Peyer's patch (tissue), 4 donors: ENCODE measurements at places on chromosomes 4 and X.

- no peak for DNase-seq
Observed at GRCh38 chrX:19866626-19867410, 20.6 kb downstream of the SH3KBP1 start.

- no peak for DNase-seq
Observed at GRCh38 chr4:73152893-73153292, 83.4 kb upstream of the COX18 start.

GRCh38 chrX:151974336-151975227 lies at the start of gene GABRE:
GABRE (minus strand) TSS chrX:151974676; CDS start chrX:151974625, 51 bp downstream.
- DNase-seq, result peak; percentile 73

DNA sequence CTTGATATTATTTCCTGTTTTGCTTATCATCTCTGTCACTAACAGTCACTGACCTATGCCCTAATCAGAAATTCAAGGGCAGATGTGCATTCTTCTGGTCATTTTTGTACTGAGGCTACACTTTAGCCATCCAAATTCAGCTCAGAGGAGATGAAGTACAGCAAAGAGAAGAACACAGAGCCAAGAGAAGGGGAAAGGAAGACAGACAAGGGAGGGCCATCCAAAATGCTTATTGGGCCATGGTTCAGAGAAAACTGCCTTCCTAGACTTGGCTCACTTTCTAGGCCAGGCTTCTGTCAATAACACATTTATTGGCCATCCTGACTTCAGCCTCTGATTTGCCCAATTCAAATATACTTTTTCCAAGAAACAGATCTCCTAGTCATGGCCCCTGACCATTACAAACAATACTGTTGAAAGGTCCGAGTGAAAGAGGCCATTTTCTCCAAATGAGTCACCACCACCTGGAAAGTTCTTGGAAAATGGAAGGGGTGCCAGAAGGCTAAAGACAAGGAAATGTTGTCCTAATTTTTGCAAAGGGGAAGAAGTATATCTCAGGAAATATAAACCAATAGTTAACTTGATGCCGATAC lies 56.4 kb downstream of the DCX start:
- no peak for DNase-seq

DNA sequence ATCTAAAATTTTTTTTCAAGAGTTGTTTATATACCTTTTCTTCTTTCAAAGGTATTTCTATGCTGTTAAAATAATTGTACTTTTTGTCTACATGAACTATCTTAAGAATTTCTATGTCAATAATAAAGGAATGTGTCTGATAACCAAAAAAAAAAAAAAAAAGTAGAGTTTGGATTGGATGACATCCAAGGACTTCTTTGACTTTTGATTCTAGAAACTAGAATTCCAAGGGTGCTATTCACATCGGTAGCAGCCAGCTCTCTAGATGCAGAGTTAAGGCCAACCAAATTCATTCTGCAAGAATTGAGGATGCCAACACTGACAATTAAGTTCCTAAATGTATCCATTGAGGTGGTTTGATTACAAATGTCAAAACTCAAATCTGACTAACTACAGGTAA lies 42.0 kb upstream of the PRKG2 start:
- DNase-seq, result no peak

GRCh38 chrX:12138361-12139313 lies at the start of gene FRMPD4:
FRMPD4 (plus strand) TSS chrX:12138473; CDS start chrX:12138972, 499 bp downstream.
- DNase-seq, result no peak

DNA sequence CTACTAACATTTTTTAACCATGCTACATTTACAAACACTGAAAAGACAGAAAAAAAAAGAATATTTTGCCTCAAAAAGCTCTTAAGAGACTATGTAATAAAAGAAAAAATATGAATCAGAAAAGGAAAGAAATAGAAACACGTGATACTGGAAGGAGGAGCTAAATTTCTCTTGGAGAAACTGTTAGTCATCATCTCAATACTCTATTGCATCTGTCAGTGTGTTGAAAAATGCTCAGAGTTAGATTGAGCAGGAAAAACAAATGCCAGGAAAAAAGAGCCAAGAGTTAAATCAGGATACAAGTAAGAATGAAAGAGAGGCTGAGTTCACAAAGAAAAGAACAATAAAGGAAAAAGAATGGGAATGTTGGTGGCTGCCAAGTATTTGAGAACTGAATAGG lies 2.6 kb downstream of the RAB28 start:
- DNase-seq, result no peak

DNA sequence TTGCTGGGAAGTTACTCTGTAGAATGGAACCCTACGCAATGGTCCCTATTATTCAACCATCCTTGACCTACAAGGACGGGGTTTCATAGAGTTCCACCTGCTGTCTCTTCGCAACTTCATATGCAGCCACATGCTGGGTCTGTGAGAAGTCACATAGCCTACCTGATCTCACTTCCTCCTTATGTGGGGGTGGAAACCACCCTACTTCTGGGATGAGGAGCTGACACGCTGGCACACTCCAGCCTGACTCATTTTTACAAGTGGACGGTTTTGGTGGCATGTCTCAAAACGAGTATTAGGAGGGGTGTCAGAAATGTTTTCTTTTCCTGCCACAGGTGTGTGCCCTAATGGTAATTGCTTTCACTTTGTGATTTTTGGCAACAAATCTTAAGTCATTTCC lies 36.8 kb upstream of the ARSD start:
- DNase-seq, result no peak

DNA sequence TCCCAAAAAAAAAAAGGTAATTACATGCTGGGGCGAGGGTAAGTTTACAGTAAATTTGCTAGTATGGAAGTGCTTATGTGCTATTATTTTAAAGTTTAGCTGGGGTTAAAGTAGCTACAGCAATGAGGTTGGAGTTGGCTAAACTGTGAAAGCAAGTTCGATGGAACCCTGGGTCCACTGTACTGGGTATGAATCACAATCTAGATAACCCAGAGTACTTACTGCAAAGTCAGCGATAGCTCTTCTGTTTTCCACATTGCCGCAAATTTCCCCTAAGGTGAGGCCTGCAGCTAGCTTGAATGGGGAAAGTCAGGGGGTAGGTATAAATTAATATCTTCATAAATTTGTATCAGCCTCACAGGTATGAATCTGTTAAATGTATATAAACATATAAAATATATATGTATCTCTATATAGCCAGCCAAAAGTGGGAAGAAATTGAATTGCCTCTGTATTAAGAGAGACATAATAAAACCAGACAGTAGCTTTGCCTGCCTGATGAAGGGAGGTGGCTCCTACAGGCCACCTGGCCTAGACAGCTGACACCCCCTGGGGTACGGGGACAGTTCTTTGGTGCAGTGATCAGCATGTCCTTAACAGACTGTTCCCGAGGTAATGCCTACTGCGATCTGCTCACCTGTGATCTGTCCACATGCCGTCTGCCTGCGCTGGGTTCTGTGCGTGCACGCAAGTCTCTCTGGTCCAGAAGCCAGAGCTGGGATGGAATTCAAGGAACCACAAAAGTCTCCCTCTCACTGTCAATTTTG lies 30.6 kb downstream of the CLRN2 start:
- no peak for DNase-seq

- DNase-seq, result no peak
Observed at GRCh38 chr4:119632216-119632615, 3.6 kb upstream of the PDE5A start.

- no peak for DNase-seq
Observed at GRCh38 chr4:58981828-58982227, 1871.6 kb upstream of the IGFBP7 start.

DNA sequence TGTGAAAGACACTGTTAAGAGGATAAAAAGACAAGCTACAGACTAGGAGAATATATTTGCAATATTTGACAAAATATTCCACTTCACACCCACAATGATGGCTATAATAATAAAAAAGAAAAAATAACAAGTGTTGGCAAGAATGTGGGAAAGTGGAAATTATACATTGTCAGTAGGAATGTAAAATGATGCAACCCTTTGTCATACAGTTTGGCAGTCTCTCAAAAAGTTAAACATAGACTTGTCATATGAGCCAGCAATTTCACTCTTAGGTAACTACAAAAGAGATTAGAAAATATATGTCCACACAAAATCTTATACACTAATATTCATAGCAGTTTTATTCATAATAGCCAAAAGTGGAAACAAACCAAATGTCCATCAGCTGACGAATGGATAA lies 5.2 kb upstream of the RADX start:
- DNase-seq, result no peak
